ENCODE measurements at places on chromosomes 1 and 21. TPM values are rescaled to one million over a fixed set of nuclear protein-coding genes. Genes with fewer than 3 reads are reported as not detected.
A peak's percentile ranks its signal among the peaks of the same experiment; 100 is the strongest.

Gene RHEX
- total RNA-seq, result not detected

Gene SYNJ1
- 16.7 TPM for total RNA-seq

Gene CCDC185
- total RNA-seq, result not detected

Gene BNIPL
- 0.10 TPM for total RNA-seq

Gene TEDDM1
- total RNA-seq, result not detected

Gene CFHR5
- total RNA-seq, result not detected

Gene SDF4
- 196 TPM for total RNA-seq

Gene MEX3A
- total RNA-seq, result 3.2 TPM

DNA sequence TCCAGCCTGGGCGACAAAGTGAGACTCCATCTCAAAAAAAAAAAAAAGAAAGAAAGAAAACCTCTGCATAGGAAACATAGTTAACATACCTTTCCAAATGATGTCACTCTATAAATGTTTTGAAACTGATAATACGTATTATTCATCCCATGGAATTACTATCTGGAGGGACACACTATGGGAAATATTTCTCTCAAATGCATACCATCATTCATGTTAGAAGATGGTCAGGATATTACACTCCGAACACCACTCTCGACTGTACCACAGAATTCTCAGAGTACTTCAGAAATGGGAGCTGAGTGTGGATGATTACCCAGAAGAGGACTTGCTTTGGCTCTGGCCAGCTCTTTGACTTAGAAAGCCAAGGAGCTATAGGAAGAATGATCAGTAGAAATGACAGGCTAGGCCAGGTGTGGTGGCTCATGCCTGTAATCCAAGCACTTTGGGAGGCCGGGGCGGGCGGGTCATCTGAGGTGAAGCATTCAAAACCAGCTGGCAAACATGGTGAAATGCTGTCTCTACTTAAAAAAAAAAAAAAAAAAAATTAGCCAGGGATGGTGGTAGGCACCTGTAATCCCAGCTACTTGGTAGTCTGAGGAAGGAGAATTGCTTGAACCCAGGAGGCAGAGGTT lies 5.2 kb upstream of the LIN28A start:
- no peak for DNase-seq

GRCh38 chr21:38773099-38774061 lies 32.3 kb upstream of the ETS2 start:
- DNase-seq, result peak; percentile 97

DNA sequence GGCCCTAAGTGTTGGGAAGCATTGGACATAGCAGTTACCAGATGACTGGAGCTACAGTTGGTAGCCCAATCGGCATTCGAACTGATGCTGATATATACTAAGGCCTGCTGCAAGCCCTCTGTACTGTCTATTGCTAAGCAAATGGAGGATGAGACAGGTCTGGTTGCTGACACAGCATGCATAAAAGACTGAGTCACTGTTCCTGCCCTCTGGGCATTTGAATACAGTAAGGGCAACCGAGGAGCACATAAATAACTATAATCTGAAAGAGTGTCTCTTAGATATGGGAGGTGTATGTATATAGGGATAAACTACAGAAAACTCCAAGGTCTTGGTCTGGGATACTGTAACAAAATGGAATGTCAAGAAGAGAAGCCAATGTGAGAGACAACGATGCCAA lies 16.8 kb upstream of the MARK1 start:
- DNase-seq, result peak; percentile 62

- DNase-seq, result peak; percentile 54
Measured at GRCh38 chr1:172537366-172537765, 4.4 kb downstream of the SUCO start.

- DNase-seq, result no peak
Measured at GRCh38 chr1:34656731-34657130, 98.1 kb upstream of the GJB5 start.

DNA sequence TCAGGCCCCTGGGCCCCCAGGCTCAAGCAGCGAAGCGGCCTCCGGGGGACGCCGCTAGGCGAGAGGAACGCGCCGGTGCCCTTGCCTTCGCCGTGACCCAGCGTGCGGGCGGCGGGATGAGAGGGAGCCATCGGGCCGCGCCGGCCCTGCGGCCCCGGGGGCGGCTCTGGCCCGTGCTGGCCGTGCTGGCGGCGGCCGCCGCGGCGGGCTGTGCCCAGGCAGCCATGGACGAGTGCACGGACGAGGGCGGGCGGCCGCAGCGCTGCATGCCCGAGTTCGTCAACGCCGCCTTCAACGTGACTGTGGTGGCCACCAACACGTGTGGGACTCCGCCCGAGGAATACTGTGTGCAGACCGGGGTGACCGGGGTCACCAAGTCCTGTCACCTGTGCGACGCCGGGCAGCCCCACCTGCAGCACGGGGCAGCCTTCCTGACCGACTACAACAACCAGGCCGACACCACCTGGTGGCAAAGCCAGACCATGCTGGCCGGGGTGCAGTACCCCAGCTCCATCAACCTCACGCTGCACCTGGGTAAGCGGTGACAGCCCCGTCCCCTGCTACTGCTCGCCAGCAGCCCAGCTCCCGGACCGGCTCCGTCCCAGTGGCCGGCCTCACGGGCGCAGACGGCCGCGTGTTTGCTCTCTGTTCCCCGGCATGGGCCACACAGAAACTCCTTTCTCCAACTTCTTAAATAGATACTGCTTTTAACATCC lies 539 bp downstream of the LAMC1 start:
- DNase-seq, result peak; percentile 81

DNA sequence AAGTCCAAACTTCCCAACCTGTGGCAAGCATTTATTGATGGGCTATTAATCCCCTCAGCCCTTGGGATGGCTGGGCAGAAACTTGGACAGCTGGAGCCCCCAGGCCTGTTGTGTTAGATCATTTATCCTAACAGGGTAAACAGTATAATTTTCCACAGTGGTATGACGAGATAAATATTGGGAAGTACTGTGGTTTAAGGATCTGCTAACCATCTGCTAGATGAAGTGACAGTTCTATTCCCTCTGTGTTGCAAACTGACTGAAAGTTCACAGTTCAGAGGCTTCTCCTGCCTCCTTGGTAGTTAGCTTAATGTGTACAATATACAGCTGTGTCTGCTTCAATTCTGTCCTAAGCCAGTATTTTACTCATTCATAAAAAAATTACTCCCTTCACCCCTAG lies 127.5 kb upstream of the CHODL start:
- DNase-seq, result no peak

- DNase-seq, result no peak
Measured at GRCh38 chr1:100277866-100278265, 11.8 kb downstream of the RTCA start.

DNA sequence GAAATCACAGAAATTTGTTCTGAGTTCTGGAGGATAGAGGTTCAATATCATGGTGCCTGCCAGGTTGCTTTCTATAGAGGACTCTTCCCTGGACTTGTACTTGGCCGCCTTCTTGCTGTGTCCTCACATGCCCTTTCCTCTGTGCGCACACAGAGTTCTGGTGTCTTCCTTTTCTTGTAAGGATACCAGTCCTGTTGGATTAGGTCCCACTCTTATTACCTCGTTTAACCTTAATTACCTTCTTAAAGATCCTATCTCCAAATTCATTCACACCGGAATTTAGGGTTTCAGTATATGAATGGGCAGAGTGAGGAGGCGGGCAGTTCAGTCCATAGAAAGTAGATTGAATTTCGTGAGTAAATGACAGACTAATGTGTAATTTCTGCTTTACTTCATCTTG lies 413.9 kb downstream of the NCAM2 start:
- DNase-seq, result no peak

DNA sequence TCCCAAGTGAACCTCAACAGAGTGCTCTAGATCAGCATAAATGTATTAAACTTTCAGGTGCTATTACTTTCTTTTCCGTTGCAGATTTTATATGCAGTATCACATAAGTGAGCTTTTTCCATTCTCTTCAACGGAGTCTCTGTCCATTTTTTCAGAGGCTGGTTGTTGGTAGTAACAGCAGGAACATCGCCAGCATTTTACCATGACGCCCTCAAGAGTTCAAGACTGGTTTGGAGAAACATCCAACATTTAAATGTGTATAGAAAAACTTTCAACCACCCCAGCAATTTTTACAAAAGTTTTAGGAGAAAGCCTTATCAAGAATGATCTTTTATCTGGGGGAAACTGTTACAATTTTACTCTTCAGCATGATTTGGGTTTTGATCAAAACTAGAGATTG lies 117.0 kb downstream of the TGFB2 start:
- peak; percentile 65 for DNase-seq

DNA sequence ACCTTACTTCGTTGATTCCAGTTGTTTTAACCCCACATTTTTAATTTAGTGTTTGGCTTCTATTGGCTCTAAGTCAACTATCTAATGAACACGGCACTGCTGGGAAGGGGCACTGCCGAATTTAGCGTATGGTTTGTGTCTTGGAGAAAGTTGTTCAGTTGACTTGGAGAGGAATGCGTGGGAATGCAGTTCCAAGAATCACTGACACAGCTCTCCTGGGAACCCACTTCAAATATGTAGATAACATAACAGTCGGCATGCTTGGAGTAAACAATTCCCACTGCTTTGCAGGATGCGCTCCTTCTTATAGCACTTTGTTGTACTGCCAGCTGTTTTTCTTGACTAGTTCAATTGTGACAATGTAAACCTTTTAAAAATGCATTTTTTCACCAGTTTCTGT lies 104.3 kb downstream of the RYR2 start:
- DNase-seq, result no peak

DNA sequence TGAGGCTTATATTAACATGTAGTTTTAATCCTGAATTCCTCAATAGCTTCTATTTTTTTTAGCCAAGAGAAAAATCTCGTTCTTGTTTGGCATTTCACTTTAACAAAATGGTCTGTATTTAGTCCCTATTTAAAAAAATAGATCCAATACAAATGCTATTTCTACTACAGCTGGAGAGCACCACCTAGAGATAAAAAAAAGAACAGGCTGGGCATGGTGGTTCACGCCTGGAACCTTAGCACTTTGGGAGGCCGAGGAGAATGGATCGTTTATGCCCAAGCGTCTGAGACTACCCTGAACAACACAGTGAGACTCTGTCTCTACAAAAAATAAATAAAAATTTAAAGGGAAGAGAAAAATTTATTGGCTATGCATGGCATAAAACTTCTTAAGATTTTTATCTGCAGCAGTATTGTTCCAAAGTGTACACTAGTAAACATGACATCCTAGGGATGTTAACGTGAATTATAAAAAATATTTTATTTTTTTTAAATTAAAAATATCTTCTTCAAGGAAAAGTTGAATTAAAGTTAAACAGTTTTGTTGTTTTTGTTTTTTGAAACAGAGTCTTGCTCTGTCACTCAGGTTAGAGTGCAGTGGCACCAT lies 4.4 kb downstream of the ST7L start:
- peak; percentile 51 for DNase-seq

DNA sequence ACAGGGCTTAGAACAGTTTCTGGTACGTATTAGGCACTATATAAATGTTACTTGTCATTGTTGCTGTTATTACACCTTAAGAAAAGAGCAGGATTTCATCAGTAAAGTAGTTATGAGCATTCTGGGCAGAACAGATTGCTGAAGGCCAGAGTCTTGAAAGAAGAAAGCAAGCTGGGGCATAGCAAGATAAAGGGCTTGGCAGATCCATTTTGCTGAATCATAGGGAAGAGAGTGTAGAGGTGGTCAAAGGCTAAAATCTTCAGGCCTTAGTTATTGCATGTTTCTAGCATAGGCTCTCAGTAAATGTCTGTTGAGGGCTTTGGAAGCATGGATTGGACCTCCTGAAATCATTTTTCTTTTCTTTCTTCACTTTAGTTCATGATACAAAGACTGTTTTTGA lies 67.5 kb downstream of the PLA2G4A start:
- DNase-seq, result no peak

- no peak for DNase-seq
Measured at GRCh38 chr1:12585536-12585935, 32.5 kb downstream of the DHRS3 start.

DNA sequence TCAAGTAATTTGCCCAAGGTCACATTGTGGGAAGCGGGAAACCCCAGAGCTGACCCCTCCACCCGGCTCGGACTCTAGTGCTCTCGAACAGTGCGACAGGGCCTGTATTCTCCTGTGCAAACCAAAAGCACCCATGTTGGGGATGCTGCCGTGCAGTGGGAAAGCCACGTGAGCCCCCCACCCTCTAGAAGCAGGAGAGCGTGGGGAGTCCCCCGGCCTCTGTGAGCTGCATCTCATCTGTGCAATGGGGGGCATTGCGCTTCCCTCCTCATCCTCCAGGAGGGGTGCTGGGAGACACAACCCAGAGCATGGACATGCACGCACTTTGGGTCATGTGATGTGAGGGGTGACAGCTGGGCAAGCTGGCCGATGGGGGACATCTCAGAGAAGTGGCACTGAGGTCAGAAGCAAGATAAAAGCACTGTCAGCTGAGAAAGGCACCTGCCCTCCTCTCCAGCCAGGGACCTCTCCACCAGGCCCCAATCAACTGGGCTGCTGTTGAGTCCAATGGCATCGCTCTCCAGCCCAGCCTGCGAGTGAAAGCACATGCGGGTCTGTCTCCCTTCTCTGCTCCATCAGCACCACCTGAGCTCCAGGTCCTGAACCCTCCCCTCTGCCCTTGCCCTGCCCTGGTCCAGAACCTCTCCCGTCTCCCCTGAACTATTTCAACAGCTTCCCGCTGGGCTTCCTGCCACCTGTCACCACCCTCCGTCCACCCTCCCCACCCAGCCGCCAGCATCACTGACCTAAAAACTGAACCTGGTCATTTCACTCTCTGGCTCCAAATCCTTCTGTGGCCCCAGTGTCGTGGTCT lies 76.4 kb upstream of the IFFO2 start:
- DNase-seq, result no peak

DNA sequence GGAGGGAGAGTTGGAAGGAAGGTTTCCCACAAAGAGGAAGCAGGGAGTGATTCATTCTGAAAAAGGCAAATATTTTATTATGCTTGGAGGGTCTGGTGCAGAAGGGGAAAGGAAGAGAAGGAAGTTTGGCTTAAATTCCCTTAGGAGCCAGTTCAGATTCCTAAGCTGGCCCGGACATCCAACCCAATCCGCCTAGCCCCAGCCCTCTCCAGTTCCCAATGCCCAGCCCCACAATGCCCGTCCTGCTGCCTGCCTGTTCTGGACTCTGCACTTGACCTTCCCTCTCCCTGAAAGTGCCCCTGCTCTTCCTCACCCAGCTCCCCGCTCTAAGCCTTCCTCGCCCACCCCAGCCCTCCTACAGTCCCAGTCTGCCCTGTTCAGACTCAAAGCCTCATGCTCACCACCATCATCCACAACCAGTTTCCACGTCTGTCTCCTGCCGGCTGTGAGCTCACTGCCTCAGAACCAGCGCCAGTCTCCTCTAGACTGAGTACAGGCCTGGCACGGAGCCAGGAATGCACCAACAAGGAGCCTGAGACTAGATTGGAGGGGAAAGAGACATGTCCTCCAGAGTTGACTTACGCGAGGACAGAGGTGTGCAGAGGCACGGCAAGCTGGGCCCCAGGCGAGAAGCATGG lies 18.9 kb downstream of the CAPN2 start:
- DNase-seq, result no peak

GRCh38 chr1:39777306-39777705 lies 6.2 kb upstream of the OXCT2 start:
- DNase-seq, result peak; percentile 42

DNA sequence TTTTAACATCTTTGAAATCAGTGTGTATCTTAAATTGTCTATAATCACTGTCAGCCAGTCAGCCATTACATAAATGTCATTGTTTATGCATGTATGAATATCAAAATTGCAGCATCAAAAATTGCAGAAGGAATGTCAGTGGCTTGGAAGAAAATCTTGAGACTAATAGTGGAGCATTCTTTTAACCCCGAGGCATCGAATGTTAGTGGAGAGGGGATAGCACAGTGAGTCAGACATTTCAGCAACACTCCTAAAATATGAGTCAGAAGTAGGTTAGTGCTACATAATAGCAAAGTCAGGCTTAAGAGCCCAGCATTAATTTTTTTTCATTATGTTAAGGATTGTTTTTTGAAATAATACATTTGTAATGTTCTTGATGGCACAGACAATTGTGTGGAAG lies 45.5 kb downstream of the SNRPE start:
- peak; percentile 95 for DNase-seq

- DNase-seq, result no peak
Measured at GRCh38 chr1:44244986-44245385, 31.7 kb downstream of the DMAP1 start.
